ENCODE measurements at places on chromosomes 1 and 21. TPM values are rescaled to one million over a fixed set of nuclear protein-coding genes. Genes with fewer than 3 reads are reported as not detected.

The CRYBG2 gene
- 0.33 TPM for total RNA-seq

The FMO3 gene
- total RNA-seq, result not detected

The S100A12 gene
- total RNA-seq, result not detected

The MEX3A gene
- total RNA-seq, result 0.14 TPM

The CDK18 gene
- total RNA-seq, result 4.0 TPM

The ANGEL2 gene
- 47.4 TPM for total RNA-seq

The MANEAL gene
- 0.60 TPM for total RNA-seq

The TRIM58 gene
- not detected for total RNA-seq

The ZSWIM5 gene
- total RNA-seq, result 1.0 TPM

The DOP1B gene
- 9.4 TPM for total RNA-seq

The TRIM17 gene
- total RNA-seq, result 1.1 TPM

The TEX38 gene
- total RNA-seq, result not detected

GRCh38 chr1:114671011-114671938 is 1.4 kb upstream of the DENND2C start:
- DNase-seq, result no peak

DNA sequence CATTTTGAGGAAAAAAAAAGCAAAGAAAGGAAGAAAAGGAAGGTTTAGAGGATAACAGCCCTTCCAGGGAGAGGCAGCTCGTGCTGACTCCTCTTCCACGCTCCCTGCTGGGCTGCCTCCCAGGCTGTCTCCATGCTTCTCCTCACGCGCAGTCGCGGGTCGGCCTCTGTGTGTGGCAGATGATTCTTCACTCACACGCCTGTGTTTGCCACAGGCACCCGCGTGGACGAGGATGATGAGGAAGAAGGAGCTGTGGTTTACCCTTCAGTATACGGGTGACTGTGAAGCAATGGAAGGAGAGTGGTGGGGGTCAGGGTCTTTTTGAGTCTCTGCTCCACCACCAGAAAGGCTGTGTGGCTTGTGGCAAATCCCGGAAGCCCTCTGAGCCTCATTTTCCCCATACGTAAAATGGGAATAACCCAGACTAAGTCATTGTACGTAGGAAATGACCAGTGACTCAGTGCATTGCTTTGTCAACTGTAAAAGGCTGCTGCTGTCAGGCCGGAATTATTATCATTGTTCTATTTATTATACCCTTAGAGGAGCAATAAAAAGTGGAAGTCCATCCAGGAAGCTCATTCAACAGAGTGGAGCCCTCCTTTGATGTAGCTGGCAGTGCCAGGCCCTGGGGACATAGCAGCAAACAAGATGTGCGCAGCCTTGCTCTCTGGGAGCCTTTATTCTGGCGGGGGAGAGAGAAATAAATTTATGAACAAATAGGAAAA is 11.9 kb upstream of the SH2D2A start:
- no peak for DNase-seq

DNA sequence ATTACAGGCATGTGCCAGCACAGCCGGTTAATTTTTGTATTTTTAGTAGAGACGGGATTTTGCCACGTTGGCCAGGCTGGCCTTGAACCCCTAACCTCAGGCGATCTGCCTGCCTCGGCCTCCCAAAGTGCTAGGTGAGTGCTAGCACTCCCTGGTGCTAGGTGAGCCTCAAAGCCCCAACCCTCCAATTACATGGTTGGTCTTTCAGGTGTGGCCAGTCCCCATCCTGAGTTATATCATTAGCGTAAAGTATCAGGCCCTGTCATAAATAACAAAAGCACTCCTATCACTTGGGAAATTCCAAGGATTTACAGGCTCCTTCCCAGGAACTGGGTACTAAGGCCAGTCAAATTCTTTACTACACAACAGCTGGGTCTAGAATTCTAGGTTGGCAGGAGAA is 138.0 kb downstream of the PIK3R3 start:
- no peak for DNase-seq

GRCh38 chr1:66685265-66685664 is 67.0 kb upstream of the DYNLT5 start:
- DNase-seq, result no peak

DNA sequence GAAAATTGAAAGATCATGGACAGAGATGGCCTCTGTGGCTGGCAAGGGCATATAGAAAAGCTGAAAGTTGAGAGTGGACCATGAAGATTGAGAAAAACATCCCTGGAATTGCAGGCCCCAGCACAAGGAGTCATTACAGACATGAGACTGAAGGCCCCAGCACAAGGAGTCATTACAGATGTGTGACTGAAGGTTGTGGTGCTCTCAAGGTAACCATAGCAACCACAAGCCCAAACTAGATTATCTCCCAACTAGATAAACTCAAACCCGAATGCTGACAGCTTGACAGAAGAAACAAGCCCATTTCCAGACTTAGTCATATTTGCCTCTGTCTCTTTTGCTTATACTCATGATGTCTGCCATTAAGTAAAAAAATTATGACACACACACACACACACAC is 1252.1 kb upstream of the ADGRL4 start:
- DNase-seq, result no peak

- DNase-seq, result no peak
These were observed 37.6 kb downstream of the TFF3 start for GRCh38 chr21:42277593-42277992.

DNA sequence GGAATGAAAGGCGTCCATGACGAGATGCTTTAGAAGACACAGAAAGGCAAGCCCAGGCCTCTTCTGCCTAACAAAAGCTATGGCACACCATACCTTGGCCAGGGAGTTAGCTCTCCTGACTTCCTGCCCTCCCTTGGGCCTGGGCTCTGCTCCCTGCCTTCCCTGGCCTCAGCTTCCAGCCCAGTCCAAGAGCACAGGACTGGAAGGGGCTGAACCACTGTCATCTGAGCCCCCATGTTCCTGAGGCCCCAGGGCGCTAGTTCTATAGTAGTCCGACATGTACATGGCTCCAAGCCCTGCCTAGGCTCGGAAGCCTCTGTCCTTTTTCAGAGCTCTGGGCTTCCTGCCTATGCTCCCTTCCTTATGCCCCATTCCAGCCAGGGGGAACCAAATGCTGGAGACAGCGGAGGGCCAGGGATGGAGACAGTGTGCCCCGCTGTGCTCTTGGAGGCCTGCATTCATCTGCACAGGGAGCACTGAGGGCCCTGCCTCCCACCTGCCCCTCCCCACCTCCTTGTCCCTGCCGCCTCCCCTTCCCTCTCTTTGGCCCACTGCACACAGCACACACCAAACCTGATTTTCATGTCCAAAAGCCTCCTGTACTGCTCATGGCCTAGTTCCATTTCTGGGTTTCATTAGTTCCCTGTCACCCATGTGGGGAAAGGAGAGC is 240.1 kb downstream of the RHOU start:
- DNase-seq, result no peak

DNA sequence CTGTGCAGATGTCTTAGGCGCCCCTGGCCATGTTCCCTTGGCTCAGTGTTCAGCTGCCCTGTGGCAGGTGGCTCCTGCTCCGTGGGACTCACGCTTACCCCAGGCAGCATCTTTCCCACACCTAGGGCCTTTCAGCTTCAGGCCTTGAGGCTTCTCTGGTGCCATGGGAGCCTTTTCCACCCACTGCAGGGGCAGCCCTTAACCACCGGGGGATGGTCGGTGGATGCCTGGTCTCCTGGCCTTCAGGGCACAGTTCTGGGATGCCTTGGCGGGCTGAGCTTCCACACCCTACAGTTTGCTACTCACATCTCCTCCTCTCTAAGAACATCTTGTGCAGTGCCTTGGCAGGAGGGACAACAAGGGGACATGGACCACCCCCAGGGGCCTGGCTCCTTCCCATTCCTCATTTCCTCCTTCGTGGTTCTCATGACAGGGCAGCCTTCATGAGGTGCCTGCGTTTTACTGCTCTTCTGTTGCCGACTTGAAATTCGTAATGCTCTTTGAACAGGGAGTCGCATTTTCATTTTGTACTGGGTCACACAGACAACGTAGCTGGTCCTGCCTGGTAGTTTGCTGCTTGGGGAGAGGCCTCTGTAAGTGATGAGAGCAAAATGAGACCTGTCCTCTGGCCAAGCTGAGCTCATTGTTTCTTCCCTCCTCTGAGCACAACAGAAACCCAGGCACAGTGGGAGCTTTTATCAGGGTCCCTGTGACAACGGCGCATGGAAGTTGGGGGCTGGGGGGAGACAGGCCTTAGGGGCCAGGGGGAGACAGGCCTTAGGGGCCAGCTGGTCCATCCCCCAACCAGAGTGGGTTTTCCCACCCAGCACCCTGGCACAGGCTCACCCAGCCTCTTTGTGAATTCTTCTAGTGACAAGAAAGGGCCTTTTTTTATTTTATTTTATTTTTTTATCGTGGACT is 62.0 kb upstream of the NEK2 start:
- no peak for DNase-seq

DNA sequence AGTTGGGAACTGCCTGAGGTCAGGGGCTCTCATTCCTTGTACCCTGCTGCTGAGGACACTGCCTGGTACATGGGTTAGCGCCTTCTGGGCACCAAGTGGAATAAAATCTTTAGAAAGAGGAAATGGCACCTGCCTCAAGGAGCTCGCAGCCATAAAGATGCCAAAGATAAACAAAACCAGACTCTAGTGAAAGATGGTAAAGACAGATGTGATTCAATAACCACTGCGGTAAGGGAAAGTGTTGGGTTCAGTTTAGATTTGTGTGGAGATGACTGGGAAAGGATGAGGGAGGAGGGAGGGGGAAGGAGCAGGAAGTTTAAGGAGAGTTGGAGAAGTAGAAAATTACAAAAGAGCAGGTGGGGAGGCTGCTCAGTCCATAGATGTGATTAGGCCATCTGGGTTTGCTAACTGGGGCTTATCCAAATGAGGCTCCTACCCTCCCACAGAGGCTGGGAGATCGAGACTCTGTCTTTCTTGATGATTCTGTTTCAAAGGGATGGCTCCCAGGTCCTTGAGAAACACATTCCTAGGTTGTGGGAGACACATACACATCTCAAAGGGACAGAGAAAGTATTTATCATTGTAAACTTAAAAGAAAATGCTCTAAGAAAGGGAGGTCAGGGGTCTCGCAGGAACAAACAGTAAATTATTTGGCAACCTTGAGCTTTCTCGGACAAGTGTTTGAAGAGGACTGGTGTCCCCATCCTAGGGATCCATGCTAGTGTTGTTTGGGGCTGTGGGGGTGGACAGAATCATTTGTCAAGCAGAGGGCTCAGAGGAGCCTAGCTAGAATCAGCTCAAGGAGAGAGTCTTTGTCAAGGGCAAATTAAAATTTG is 65.7 kb upstream of the MORC3 start:
- DNase-seq, result no peak

GRCh38 chr1:23568608-23569383 is 9.5 kb upstream of the ID3 start:
- no peak for DNase-seq

- no peak for DNase-seq
These were observed 103.6 kb upstream of the IVNS1ABP start for GRCh38 chr1:185420588-185421081.

DNA sequence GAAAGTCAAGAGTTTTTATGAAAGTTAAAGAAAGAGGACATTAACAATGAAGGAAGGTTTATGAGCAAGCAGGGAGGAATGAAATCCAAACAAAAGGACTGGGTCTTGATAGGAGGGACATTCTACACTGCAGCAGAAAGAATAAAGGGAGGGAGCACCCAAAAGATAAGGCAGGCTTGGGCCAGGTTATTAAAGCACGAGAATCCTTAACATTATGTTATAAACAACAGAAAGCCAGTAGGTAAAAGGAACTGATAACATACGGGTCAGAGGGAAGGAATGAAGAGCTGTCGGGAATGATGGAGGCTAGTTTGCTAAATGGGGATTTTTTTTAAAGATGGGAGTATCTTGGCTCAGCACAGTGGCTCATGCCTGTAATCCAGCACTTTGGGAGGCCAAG is 19.4 kb downstream of the LPGAT1 start:
- no peak for DNase-seq

DNA sequence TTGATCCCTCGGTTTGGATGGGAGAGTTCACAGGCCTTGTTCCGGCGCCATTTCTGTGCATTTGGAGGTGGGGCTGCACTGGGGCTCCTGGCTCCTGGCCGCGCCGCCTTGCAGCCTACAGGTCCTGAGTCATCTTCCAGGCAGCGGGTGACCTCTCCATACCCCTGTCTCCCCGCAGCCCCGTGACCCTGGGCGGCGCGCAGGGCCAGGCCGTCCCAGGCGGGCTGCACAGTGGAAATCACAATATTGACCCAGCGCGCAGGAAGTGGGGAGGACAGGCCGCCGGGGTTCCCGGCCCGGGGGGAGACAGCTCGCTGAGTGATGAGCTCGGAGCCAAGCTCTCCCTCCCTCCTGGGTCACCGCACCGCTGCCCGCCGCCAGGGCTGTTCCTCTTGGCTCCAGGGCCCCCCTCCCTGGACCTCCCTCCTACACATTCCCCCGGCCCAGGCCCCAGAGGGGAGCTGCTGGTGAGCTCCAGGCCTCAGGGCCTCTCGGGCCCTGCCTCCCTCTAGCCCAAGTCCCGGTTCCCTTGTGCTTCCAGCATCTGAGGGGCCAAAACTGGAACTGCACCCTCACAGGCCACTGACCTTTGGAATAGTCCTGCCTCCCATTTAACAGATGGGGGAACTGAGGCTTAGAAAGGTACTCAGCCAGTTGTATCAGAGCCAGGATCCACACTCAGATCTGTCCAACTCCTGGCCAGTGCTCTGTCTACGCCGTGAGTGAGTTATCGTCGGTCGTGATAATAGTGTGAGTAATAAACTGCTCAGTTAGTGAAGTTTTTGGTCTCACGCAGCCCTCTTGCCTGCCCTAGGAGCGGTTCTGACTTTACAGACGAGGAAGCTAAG is 142.9 kb upstream of the WNT4 start:
- DNase-seq, result no peak

- no peak for DNase-seq
These were observed 366.0 kb upstream of the LRRC7 start for GRCh38 chr1:69201716-69202115.

GRCh38 chr1:52602856-52603600 is 857 bp downstream of the GPX7 start:
- DNase-seq, result no peak

GRCh38 chr1:20491178-20491577 is 5.2 kb upstream of the CAMK2N1 start:
- DNase-seq, result no peak

- DNase-seq, result no peak
These were observed 1.6 kb downstream of the OVAAL start for GRCh38 chr1:180560200-180560867.

DNA sequence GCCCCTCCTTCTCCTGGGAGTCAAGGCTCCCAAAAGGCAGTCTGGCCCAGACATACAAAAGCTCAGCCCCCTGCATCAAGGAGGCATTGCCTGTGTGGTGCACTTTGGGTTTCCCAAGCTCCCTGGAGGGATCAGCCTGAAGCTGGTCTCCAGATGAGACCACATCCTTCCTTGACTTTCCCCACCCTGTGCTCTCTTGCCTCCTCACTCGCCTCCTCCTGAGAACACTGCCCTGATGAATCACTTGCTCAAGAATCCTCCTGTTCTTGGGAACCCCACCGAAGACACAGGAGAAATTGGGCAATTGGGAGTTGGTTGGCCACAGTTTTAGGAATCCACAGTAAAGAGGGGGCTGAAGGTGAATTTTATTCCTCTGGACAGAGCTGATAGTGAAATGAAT is 34.8 kb upstream of the LYST start:
- DNase-seq, result no peak

DNA sequence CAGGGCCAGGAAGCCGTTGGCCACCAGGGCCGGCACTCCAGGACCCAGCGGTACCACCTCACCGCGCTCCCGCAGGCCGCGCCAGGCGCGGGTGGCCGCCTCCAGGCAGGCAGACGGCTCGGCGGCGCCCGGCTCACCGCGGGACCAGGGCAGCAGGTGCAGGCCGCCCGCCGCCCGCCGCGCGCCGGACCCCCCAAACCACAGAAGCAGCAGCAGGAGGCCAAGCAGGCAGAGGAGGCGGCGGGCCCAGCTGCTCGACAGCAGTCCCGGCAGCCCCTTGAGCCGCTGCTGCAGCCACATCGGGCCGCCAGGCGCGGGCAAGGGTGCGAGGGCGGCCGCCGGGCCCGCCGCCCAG is 312 bp downstream of the KIAA2013 start:
- DNase-seq, result peak; percentile 12

- DNase-seq, result no peak
These were observed 9.5 kb downstream of the F3 start for GRCh38 chr1:94532077-94532476.
